Progenitor cell of endocrine pancreas (in vitro differentiated cells): ENCODE measurements at places on chromosomes 6 and 20. TPM values are rescaled to one million over a fixed set of nuclear protein-coding genes. Genes with fewer than 3 reads are reported as not detected.

GRCh38 chr20:50083034-50083433, 29.9 kb downstream of the UBE2V1 start:
- no peak for DNase-seq

GRCh38 chr20:47019121-47019824, 124.6 kb downstream of the EYA2 start:
- DNase-seq = no peak

Gene CYP21A2
- total RNA-seq = 0.38 and 0.67 TPM in 2 replicates

Gene PLA2G7
- 0.29 and 0.93 TPM in 2 replicates for total RNA-seq

Gene GPR6
- total RNA-seq = not detected in 2 replicates
